ENCODE measurements at places on chromosomes 12 and 14.
A peak's percentile ranks its signal among the peaks of the same experiment; 100 is the strongest.

DNA sequence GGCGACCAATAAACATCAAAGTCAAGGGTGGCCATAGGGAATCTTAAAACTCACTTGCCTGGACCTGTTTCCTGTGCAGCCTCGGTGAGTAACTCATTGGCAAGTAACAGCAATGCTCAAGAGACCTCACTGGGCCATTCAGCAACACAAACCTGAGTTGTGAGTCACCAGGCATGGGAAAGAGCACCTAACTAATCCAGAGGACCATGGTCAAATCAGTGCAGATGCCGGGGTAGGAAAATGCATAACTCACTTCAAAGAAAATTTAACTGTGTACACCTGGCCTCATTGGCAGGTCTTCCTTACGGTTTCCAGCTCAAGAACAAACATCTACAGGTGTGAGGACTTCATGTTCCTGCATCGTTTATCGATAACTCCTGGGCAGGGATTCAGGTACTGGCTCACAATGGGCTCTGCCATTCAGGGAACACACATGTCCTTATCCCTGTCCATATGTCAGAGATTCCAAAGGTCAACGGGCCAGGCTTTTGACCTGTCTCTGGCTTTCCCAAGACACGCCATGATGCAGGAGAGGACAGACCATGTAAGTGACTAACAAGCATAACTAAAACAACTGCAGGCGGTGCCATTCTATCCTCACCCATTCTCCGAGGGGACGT, 211.8 kb downstream of the ANO2 start:
- DNase-seq: no peak

DNA sequence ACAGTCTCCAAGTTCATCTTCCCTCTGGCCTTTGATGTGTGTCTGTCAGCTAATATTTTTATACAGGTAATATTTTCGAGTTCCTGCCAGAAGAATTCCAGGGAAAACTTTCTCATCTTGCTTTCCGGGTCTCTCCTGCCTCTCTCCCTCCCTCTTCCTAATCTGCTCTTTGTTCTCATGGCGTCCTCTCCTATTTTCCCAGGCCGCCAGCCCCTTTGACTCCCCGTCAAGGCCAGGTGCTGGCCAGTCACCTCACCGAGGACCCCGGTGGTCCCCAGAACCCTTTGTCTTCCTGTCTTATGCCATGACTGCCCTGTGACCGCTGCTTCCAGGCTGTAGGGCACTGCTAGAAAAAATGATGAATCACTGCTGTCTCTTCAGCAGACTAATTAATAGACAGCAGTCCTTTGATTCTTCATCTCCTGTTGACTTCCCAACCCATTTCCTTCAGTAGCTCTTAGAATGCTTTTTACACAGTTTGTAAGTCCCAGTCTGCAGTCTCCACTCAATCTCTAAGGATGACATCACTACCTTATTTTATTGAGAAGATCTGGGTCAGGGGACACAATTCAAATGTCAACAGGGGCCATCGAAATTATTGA, 40.7 kb downstream of the PPFIBP1 start:
- DNase-seq: no peak

GRCh38 chr12:19515179-19515578, 75.9 kb downstream of the AEBP2 start:
- DNase-seq: no peak

DNA sequence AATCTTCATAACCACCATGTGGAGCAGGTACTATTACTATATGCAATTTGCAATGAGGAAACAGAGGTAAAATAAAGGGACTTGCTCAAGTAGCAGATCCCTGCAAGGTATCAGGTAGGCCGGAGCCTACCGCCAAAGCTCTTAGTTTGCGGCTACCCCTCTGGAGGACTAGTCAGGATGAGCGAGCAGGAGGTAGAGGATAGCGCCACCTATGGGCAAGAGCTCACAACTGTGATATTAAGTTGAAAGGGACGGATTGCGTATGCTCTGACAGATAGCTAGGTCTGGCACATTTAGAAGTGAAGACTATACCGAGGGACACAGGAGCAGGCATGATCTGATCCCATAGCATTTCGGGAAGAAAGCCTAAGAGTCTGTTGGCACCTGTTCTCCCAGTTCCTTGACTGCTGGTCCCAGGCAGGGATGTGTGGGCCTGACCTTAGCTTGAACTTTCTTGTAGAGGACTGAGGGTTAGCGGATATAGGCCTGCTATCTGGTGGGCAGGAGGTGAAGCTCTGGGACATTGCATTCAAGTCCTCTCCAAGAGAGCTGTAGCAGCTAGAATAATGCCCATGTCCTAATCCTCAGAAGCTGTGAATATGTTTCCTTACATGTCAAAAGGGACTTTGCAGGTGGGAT, 48.0 kb downstream of the SLC17A8 start:
- DNase-seq: peak; percentile 49

- DNase-seq: no peak
Observed at GRCh38 chr12:2179953-2180736, 127.4 kb downstream of the CACNA1C start.

DNA sequence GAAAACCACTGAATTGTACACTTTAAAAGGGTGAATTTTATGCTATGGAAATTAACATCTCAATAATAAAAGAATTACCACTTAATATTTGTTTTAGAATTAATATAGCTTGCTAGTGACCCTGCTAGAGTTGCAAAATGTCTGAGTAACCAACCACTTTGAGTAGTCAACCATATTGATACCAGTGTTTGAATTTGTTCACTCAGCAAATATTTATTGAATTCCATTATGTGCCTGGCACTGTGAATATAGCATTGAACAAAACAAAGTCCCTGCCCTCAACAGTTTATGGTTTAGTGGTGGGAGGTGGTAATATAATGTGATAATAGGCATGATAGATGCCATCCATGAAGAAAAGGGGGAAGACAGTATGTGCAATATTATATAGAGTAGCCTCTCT, 4.6 kb downstream of the SNRPF start:
- no peak for DNase-seq

GRCh38 chr14:66652525-66653106, 144.7 kb downstream of the GPHN start:
- DNase-seq: no peak

GRCh38 chr14:87944987-87945604, 47.9 kb downstream of the GALC start:
- no peak for DNase-seq

GRCh38 chr14:93685121-93685895, 103.0 kb downstream of the PRIMA1 start:
- peak; percentile 97 for DNase-seq

GRCh38 chr12:98222135-98222534, 293.3 kb upstream of the TMPO start:
- DNase-seq: no peak

- DNase-seq: peak; percentile 37
Observed at GRCh38 chr12:53287741-53288216, 7.6 kb upstream of the PFDN5 start.

DNA sequence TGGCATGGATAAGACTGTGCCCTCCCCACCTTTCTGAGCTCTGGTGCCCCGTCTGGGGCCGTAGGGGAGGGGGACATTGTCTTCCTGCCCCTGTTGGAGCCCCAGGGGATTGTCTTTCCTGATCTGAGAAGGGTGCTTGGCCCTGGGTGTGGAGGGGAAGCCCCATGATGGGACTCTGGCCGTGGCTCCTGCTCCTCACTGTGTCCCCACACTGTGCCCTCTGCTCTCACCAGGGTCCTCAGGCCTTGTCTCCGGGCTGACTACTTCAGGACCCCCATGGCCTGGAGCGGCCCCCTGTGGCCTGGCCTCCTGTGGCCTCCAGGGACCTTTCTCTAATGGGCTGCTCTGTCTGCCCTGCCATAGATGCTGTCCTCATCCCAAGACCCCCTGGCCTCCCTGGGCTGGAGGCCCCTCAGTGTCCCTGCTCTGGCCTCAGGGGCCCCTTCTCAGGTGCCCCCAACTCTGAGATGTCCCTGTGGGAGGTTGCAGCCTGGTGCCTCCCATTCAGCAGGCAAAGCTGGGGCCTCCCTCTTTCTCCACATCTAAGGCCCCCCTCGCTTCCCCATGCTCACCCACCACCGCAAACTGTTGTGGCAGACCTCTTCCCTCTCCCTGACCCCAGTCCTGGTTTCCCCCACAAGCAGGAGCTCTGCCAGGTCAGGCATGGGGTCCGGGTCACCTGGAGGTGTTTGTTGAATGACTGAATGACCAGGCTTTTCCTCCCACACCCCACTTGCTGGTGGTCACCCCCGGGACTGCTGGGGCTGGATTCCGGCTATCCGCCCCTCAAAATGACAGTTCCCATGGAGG, 4.0 kb downstream of the KIF26A start:
- peak; percentile 5 for DNase-seq

GRCh38 chr12:42182394-42182793, 37.7 kb upstream of the GXYLT1 start:
- DNase-seq: no peak
